ENCODE measurements at places on chromosomes 7 and 10.

- no peak for DNase-seq
Measured at GRCh38 chr10:63722537-63722936, 201.3 kb downstream of the REEP3 start.

- DNase-seq = no peak
Measured at GRCh38 chr10:47261121-47261520, 38.9 kb upstream of the GDF10 start.

- DNase-seq = no peak
Measured at GRCh38 chr7:34720289-34720688, 62.3 kb downstream of the NPSR1 start.

DNA sequence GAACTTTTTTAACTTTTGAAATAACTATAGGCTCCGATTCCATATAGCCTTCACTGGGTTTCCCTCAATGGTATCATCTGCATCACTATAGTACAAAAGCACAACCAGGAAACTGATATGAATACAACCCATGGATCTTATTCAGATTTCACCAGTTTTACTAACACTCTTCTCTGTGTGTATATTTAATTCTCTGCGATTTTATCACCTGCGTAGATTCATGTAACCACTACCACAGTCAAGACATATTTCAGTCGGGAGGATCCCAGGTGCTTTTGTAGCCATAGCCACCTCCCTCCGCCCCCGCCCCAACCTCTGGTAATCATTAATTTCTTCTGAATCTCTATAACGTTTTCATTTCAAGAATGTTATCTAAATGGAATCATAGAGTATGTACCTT lies 82.8 kb upstream of the C7orf33 start:
- no peak for DNase-seq

- DNase-seq = no peak
Measured at GRCh38 chr7:90749774-90750173, 153.7 kb downstream of the CDK14 start.

DNA sequence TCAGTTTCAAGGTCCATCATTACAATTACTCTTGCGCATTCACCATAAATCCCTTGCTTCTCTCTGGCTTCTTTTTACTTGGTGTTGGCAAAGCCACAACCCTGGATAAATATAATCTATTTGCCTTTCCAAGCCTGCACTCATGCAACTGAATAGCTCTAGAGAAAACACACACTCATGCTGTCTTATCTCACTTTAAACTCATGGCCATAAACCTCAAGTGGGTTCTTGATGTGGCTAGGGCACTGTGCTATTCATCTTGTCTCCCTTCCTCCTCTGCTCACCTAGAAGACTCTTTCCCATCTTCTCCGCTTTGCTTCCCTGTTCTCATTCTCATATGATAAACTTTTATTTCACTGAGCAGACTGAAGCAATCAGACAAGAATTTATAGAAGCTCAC lies 165.4 kb upstream of the MTPN start:
- DNase-seq = no peak

DNA sequence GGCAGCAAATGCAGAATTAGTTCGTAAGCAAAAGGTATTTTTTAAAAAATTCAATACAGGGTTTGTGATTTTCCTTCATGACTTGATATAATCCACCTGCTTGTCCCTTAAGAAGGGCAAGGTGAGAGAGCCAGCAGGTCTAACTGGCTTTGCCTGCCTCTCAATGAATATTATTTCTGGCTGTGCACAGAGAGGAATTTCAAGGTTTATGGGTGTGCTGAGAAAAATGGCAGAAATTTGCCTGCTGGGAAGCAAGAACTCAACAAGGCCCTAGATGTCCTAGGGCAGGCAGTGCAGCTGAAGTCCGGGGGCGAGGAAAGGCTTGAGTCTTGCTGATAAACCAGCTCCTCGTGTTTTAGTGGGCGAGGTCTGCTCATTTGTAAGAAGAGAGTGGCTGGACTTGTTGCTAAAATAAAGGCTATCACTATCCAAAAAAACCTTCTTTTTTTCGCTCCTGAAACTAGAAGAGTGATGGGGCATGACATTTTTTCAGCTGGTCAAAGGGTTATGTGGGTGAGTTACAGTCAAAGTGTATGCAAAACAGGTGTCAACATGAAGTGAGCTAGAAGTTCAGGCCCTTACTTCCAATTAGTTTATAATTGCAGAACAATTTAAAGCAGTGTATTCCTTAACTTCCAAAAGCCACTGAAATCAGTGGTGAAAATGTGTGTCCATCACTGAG lies 385.8 kb upstream of the KLF6 start:
- no peak for DNase-seq

- no peak for DNase-seq
Measured at GRCh38 chr7:70923181-70923845, 208.6 kb upstream of the GALNT17 start.

- no peak for DNase-seq
Measured at GRCh38 chr7:120860156-120860555, 2.2 kb upstream of the TSPAN12 start.

DNA sequence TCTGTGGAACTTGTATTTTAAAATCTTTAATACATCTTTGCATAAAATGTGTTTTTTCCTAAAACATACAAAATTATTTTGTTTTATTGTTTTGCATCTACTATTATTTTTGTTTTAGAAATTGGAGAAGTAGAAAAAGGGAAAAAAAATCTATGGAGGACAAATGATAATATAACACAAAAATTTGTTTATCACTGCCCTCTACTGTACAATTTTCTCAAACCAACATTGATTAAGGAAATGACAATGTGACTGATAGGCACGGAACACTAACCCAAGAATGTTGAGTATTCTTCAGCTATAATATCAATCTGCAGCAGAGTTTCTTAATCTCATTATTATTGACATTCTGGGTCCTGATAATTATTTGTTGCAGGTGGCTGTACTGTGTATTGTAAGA lies 9.5 kb upstream of the ING3 start:
- no peak for DNase-seq

GRCh38 chr10:30455816-30456215 lies 21.8 kb downstream of the MAP3K8 start:
- no peak for DNase-seq

GRCh38 chr7:135161669-135162068 lies 8.8 kb downstream of the CYREN start:
- no peak for DNase-seq

GRCh38 chr7:36021367-36021766 lies 131.7 kb upstream of the EEPD1 start:
- no peak for DNase-seq

DNA sequence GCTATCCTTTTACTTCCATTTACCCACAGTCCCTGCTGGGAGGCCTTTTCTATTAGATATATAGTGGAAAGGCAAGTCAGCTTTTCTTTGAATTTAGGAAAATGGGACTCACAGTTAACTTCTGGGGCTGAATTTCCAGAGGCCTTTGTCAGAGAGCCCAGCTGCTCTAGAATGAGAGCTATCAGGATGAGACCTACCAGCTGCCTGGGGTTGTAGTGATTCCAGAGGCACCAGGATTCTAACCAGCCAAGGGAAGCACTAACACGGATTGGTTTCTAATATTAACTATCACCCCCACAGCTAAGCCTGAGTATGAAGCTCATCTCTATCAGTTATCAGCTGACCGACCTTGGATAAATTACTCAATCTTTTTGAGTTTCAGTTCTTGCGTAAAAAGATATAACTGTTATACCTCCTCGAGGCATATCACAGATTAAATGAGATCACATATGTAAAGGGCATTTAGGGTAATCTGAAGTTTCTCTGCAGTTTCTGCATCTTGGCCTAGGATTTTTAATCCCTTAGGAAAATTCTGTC lies 56.6 kb upstream of the CALD1 start:
- no peak for DNase-seq

DNA sequence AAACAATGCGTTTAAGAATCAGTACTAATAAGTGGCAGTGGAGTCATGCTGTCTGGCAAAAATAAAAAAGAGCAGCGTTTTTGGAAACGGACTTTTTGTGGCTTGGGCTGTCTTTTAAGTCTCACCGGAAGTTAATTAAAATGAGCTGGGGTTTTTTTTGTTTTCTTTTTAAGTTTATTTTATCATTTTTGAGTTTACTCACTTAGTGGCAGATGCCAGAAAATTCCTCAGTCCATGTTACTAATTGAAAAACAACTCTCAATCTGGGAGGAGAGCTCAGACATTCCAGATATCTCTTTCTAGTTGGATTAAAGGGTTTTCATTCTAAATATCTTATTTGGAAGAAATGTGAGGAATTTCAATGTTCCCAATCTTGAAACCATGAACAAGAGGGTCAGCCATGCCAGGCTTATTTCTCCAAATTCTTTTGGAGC lies 133.8 kb upstream of the AGR3 start:
- no peak for DNase-seq

DNA sequence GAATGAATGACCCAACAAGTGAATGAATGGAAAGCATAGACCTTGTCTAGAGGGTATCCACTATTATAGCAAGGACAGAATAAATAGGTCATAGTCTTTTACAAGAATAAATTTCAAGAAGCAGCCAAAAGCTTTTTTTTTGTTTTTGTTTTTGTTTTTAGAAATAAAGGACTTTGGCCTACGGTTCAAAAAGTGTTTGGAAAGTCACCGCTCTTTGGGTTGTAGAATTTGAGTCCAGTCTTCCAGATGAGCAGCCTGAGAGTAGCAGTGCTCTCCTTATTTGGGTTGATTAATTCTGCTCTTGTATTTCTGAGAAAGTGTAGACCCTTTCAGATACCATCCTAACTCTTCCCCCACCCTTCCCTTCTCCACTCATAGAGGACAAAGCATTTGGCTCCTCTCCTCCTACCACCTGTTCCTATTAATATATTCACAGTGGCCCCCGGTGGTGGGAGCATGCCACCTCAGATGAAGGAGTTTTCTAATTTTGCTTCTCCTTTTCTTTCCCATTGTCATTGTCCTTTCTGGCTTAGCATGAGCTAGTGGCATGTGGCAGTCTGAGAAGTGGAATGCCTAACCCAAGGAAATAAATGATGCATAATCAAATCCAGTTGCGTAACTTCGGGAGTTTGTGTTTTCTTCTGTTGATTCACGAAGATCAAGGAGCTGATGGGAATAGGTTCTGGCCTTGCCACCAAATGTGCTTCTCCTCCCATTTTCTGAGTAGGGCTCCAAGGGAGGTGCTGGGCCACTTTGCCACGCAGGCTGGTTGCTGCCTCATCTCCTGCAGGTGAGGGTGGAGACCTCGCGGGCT lies 114.7 kb downstream of the CHN2 start:
- no peak for DNase-seq

DNA sequence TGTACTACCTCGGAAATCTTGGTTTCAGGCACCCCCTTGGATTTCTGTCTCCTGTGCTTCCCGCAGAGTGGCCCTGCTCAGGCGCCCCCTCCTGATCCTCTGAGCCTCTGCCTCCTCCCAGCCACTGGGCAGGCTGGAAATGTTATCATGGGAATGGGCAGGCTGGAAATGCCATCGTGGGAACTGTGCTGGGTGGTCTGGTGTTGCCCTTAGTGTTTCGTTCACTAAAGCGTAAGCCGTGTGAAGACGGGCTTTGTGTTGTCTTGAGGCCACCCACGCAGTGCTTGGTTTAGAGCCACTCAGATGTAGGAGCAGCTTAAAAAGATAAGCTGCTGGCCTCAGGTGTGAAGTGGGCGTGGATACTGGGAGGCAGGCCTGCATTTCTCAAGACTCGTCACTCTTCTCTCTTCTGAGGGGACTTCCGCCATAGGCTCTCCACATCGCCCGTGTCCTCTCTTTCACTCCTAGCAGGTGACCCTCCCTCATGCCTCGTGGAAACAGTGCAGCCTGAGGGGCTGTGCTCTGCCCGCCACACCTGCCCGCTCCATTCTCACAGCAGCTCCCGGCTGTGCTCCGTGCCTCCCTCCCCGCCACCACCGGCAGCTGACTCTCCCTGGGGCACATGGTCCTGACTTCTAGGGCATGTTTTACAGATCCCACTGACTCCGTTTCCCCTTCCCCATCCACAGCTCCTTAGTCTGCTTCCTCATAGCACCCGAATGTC lies 28.5 kb downstream of the PPP2R2D start:
- no peak for DNase-seq

GRCh38 chr7:150564006-150564405 lies 3.2 kb upstream of the GIMAP4 start:
- no peak for DNase-seq

- DNase-seq = no peak
Measured at GRCh38 chr7:129083525-129083924, 28.6 kb upstream of the TNPO3 start.

- DNase-seq = no peak
Measured at GRCh38 chr7:15430911-15431310, 130.9 kb downstream of the AGMO start.

- no peak for DNase-seq
Measured at GRCh38 chr10:70528741-70529362, 50.3 kb downstream of the PALD1 start.

- DNase-seq = no peak
Measured at GRCh38 chr7:133183042-133183794, 69.7 kb upstream of the EXOC4 start.

DNA sequence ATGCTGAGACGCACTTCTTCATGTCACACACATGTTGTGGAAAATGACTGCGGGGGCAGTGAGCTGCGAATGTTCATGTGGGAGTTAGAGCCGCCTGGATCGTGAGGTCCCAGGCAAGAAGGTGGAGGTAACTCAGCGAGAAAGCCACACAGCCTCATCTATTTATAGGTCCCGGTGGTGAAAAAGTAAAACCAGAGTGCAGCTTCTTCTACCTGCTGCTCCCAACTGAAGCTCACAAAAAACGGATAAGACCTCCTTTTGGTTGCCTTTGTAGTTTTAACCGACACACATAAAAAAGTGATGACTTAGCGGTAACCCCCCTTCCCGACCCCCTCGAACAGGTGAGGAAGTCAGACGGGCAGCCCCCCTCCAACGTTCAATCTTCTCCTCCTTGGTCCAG lies 276.9 kb downstream of the GATA3 start:
- DNase-seq = no peak

DNA sequence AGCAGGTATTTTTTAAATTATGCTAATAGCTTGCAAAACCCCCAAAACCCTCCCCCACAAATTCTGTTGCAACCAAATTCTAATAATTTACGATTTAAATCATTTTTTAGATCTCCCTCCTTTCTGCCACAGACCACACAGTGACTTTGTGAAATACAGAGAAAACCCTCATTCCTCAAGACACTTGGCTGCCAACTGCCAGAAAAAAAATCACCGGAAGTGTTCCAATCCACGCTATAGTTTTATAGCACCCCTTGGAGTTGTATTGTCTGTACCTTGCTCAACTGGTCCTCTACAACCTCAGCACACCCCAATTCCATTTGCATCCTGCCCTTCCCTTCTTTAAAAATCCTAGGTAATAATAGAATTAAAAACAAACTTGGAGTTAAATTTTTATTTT lies 560.1 kb downstream of the PARD3 start:
- no peak for DNase-seq

DNA sequence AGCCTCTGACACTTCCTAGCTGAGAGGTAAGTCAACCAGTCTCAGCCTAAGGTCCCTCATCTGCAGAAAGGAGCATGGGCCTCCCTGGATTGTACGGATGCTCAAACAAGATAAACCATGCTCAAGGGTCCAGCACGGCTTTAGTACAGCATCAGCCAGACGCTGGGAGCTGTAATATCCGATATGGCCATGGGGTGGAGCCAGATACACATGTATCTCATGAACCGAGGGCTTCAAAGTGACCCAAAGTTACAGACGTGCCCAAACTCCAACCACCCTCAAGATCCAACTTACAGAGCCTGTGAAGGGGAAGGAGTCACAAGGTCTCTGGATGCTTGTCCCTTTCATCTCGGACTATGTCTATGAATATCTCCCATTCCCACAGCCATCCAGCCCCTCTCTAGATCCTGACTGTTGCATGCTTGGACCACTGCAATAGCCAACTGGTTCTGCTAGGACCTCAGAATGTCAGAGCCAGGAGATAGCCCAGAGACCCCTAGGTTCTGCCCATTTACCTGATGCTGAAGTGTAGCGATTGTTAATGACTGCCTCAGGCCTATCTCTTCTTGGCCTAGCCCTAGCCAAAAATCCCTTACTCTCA lies 142.4 kb downstream of the SH3PXD2A start:
- peak; percentile 69 for DNase-seq

GRCh38 chr7:107162475-107162874 lies 6.3 kb upstream of the HBP1 start:
- no peak for DNase-seq

All from activated CD4-positive, CD25-positive, alpha-beta regulatory T cell treated with anti-CD3 and anti-CD28 coated beads, Interleukin-2, amount 50 U/mL, for 16 hours (primary cell).